DMS79 treated with DMSO at 0.1 percent for 48 hours (cell line): ENCODE measurements at places on chromosomes 16 and 17.
A peak's percentile ranks its signal among the peaks of the same experiment; 100 is the strongest.

DNA sequence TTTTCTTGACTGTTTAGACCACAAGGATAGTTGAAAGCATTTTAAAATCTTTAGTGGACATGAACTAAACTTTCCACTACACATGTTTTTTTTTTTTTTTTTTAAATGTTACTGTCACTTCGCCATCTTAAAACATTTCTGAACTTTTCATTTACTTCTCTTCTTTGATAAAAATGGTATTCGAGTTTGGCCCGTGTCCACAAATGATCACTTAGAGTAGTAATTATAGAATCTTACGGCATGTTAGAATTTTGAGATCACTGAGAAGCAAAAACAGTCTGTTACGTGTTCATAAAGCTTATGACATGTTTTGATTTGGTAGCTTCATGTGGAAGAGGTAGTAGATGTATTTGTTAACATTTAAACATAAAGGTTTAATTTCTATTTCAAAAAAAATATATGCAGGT lies 1.1 kb downstream of the NSRP1 start:
- DNase-seq = no peak

- no peak for DNase-seq
Observed at GRCh38 chr17:67315865-67316264, 50.5 kb downstream of the PSMD12 start.

DNA sequence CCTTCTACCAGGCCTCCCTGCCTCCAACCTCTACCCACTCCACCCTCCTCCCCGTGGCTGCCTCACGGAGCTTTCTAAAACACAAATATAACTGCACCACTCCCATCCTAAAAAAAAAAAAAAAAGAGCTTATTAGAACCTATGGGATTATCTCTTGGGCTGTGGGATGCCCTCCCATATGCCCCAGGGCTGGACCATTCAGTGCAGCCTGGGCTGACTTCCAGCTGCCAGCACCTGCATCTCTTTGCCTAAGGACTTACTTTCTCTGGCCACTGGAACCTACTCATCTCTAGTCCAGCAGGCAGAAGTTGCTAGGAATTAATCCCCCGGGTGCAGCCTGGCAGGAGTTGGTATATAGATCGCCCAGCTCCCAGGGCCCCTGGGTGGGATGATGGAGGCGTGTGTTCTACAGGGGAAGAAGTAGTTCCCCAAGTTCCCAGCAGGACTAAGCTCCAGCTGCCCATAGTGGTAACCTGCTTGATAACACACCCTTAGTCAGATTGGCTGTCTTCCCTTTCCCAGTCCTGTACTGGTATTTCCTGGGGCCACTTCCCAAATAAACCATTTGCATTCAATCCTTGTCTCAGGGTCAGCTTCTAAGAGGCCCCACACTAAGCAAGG lies 10.3 kb downstream of the MPP3 start:
- DNase-seq = no peak

DNA sequence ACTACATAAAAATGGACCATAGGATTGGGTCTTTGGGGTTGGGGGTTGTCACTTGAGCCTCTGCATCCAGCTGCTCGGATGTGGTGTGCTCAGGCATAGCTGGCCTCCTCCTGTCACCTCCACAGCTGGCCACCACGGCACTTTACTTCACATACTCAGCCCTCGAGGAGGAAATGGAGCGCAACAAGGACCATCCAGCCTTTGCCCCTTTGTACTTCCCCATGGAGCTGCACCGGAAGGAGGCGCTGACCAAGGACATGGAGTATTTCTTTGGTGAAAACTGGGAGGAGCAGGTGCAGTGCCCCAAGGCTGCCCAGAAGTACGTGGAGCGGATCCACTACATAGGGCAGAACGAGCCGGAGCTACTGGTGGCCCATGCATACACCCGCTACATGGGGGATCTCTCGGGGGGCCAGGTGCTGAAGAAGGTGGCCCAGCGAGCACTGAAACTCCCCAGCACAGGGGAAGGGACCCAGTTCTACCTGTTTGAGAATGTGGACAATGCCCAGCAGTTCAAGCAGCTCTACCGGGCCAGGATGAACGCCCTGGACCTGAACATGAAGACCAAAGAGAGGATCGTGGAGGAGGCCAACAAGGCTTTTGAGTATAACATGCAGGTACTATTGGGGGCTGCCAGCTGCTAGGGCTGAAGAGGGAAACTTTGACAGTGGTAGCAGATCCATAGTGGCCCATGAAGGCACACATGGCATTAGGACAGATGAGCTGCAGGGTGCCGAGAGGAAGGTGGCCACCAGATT lies 30.8 kb downstream of the CDIP1 start:
- DNase-seq = peak; percentile 89

- no peak for DNase-seq
Observed at GRCh38 chr17:65895969-65896368, 296.0 kb downstream of the CEP112 start.

- no peak for DNase-seq
Observed at GRCh38 chr17:49717371-49717861, 9.7 kb upstream of the SLC35B1 start.

DNA sequence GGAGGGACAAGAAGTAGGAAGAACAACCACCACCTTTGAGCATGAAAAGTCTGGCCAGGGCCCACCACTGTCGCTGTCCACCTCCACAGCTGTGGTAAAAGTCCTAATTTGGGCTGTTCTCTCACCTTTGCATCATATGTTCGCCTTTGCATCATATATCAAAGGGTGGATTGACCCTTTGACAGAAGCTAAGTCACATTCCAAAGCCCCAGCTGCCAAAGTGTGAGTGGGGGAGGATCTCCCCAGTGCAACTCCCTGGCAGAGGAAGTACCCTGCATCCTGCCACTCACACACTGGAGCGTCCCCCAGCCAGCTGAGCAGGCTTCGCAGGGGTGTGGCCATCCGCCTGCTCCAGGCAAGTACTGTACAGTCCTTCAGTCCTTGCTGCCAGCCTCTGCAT lies 12.7 kb upstream of the SPECC1 start:
- no peak for DNase-seq

GRCh38 chr17:43456661-43457361 lies 27.0 kb upstream of the DHX8 start:
- no peak for DNase-seq

DNA sequence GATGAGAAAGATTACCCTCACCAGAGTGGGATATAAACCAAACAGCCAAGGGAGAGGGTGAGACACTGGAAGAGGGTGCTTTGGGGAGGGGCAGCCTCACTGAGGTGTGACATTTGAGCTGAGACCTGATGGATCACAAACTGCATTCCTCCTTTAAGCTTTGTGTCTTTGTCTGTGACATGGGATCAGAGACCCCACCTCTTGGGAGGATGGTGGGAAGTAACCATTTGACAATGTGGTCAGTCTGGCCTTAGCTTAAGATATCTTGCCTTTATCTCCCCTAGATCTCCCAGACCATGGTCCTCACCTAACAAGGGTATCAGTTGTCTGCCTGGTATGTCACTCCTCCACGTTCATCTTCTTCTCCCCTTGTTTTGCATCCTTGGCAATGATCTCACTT lies 163.4 kb downstream of the SHISA9 start:
- DNase-seq = no peak

- DNase-seq = no peak
Observed at GRCh38 chr17:70560471-70560870, 391.1 kb downstream of the KCNJ2 start.

DNA sequence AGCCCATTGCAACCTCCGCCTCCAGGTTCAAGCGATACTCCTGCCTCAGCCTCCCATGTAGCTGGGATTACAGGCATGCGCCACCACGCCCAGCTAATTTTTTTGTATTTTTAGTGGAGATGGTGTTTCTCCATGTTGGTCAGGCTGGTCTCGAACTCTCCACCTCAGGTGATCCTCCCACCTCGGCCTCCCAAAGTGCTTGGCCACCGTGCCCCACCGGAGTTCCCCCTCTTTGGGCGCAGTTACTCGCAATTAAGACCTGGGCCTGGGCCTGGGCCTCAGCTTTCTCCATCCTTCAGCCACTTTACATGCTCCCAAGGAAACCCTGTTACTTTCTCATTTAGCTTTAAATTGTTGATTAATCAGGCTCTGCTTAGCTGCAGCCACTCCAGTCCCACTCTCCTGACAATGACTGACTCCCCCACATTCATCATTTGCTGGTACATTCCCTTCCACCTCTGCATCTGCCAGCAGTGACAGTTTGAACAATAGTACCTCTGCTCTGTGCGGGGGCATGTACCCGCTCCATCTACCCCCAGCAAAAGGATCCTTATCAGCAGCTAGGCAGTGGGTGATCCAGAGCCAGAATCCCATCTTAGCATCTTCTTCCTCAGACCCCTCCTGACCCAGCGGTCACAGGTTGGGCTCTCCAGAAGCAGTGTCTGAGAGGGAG lies 47.2 kb upstream of the SLC47A1 start:
- no peak for DNase-seq

DNA sequence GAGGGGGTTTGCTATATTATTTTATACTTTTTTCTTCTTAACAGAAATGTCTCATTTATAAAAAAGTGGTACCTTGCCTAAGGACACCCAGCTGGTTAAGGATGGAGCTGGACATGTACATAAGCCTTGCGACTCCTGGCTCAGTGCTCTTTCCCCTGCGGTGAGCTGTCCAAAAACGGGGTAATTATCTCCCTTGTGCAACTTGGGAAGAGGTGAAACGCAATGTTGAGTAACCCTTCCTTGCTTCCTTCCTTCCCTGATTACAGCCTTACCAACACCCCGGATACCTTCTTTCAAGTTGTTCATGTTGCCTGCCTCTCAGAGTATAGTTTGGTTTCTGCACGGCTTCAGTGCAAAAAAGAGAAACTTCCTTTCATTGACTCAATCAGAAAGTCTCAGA lies 94.1 kb upstream of the XYLT1 start:
- DNase-seq = no peak

- DNase-seq = no peak
Observed at GRCh38 chr17:64004218-64004770, 6.1 kb downstream of the PRR29 start.

DNA sequence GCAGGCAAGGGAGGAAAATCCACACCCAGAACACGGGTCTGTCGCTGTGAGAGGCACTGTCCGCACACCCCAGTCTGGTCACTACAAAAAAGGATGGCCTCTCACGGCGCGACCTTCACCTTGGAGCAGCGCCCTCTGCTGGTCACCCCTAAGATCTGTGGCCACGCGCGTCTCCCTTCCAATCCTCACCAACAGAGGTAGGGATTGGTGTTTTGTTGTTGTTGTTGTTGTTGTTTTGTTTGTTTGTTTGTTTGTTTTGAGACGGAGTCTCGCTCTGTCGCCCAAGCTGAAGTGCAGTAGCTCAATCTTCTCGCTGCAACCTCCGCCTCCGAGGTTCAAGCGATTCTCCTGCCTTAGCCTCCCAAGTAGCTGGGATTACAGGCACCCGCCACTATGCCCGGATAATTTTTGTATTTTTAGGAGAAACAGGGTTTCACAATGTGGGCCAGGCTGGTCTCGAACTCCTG lies 15.0 kb upstream of the C17orf58 start:
- no peak for DNase-seq
